ENCODE measurements at places on chromosomes 13 and 19.

DNA sequence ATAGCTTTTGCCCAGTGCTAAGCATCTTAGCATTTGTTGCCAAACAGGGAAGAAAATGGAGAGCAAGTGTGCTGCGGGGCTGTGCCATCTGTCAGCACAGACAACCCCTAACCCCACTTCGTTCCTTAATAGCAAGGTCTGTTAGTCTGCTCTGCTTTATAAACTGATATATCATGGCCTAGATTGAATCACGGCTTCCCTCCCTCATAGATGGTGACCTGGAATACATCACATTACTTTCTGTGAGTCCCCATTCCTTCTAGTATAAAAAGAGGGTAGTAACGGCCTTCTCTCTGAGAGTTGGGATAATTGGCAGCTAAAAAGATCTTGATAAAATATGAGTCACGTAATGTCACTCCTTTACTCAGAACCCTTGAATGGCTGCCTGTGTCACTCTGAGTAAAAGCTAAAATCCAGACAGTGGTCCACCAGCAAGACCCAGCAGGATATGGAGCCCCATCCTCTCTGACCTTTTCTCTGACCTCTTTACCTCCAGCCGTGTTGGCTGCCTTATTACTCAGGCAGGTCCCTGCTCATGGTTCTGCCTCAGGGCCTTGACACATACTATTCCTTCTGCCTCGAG, 151.7 kb downstream of the DLEU7 start:
- no peak for DNase-seq

DNA sequence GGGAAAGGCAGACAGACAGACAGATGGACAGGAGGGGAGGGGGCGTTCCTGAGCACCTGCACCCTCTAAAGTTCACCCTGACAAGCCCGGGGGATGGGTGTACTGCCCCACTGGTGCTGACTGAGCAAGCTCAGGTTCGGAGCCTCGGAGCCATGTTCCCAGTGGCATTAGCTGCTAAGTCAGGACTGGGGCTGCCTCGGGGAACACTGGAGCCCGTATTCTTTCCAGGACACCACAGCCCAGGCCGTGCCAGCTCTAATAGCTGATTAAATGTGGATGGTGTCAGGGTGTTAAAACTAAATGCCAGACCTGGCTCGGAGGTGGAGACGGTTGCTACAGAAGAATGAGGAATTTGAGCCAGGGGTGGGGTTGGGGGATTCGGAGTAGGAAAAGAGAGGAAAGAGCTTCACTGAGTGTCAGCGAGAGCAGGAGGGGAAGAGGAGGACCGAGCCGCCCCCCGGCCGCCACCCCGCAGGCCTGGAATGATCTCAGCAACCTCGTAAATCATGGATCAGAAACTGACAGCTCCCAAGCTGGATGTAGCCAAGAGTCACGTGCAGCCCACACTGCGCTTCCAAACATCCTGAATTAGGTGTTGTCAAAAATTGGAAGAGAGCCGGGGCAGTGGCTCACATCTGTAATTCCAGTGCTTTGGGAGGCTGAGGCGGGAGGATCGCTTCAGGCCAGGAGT, 10.4 kb downstream of the MAP2K2 start:
- DNase-seq, result no peak

- no peak for DNase-seq
Measured at GRCh38 chr13:32537580-32538142, 934 bp downstream of the N4BP2L2 start.

- DNase-seq, result no peak
Measured at GRCh38 chr13:112903606-112904195, 65.3 kb upstream of the MCF2L start.

- DNase-seq, result peak; percentile 57
Measured at GRCh38 chr13:46387064-46387851, at the start of gene RUBCNL. Gene RUBCNL (minus strand): TSS chr13:46387252. CDS start chr13:46372475, 14,777 bp downstream.

DNA sequence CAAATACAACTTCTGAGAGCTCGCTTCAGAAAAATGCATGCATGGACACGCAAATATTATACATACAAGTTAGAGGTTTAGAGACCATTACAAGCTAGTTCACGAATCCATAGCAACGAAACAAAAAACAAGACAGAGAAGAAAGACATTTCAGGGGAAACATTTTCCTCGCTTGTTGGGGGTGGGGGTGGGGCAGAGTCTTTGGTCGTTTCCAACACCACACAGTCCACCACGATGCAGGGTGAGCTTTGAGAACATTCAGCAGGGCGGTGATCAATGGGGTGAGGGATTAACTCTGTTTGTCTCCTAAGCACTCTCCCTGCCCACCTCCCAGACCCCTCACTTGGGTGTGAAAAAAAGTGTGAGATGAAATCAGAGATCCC, 651 bp downstream of the OXGR1 start:
- no peak for DNase-seq

DNA sequence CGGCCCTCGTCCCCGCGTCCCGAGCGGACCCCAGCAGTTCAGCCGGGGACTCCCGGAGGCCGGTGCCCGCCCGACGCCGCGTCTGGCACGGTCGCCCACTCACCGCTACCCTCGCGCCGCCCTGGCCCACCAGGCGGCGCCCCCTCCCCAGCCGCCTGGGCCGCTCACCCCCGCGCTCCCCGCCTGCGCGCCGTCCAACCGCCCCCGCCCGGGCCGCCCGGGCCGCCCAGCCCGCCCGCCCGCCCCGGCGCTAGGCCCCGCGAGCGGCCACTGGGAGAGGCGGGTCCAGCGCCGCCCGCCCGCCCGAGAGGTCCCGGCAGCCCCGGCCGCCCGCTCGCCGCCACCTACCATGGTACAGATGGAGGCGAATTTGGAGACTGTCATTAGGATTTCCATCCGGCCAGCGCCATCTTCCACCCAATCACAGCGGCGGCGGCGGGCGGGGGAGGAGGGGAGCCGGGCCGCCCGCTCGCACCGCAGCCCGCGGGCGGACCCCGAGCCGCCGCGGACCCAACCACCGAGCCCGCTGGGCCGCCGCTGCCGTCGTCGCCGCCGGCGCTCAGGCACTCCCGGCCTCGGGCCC, at the start of gene USP12:
Gene USP12, minus strand, starts transcription at position 568 of the 583 bp plus-strand sequence. Its CDS starts 172 bp downstream, at position 396.
- DNase-seq, result no peak

GRCh38 chr19:3270902-3271301, 46.4 kb downstream of the CELF5 start:
- DNase-seq, result peak; percentile 56

DNA sequence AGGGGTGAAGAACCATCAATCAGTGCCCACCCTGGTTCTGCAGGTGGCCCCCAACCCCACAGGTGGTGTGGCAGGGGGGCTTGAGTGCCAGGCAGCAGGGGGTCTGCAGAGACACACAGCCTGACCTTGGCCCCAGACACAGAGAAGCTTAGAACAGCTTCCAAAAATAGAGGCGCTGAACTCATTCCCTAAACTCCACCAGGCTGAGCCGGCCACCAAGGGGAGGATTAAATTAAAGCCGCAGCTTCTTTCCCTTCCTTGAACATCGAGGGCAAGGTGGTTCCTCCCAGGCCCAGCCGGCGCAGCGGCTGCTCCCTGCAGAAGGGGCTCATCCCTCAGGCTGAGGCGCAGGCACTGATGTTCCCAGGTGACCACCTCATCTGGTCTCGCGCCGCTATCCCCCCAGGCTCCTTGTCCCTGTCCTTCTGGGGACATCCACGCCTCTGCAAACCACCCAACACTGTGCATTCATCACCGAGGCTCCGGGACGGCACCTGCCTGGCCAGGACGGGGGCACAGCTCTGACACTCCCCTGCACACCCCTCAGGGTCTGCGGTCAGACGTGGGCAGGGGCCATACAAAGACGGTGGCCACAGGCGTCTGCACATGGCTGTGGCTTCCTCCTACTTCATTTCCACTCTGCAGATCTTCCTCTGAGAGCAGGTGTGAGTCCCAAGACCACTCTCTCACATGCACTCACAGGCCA, 30.9 kb downstream of the LAMP1 start:
- DNase-seq, result no peak

Measured in neuronal stem cell (in vitro differentiated cells).